ENCODE measurements at places on chromosomes 4 and X.
A peak's percentile ranks its signal among the peaks of the same experiment; 100 is the strongest.

GRCh38 chr4:157271166-157271869, 50.8 kb downstream of the GRIA2 start:
- DNase-seq, result no peak

- DNase-seq, result no peak
Measured at GRCh38 chrX:112642349-112642748, 37.4 kb downstream of the LHFPL1 start.

- DNase-seq, result no peak
Measured at GRCh38 chrX:38856670-38857265, 55.5 kb downstream of the MID1IP1 start.

GRCh38 chr4:38534344-38535045, 129.5 kb upstream of the KLF3 start:
- DNase-seq, result no peak

GRCh38 chrX:23503835-23504539, 163.3 kb upstream of the PRDX4 start:
- DNase-seq, result no peak

DNA sequence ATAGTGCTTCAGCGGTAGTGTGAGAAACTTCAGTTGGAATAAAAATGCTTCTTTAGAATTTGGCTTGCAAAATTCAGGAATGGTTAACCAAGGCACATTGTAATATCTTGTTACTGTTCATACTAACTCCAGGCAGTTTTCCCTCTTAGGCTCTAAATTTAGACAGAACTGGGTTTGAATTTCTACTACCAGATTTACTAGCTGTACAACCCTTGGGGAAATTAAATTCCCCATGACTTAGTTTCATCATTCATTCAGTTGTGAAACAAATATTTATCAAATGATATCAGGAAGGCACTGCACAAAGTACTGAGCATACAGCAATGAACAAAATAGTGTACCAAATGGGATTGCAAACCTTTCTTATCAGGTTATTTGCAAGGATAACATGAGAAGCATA, 135.0 kb upstream of the IL15 start:
- no peak for DNase-seq

- DNase-seq, result peak; percentile 21
Measured at GRCh38 chrX:136608295-136608933, 39.5 kb upstream of the CD40LG start.

DNA sequence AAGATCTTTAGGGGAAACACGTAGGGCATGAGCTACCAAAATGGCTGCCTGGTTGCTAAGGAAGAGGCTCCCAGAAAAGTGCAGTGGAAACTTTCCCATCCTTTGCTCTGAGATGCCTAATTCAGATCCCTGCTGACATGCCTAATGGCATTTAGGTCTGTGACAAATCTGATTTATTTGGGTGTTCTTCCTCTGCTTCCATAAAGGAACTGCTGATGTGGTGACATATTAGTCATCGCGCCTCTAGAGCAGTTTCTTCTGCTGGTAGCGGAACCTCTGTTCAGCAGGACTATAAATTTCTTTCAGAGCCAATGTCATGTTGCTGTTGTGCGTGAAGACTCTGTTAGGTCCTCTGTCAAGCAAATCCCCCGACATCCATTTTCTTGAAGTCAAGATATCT, 310.0 kb downstream of the PDHA2 start:
- no peak for DNase-seq

GRCh38 chr4:86484241-86484640, 109.9 kb upstream of the PTPN13 start:
- DNase-seq, result no peak

GRCh38 chr4:147866532-147867271, 134.8 kb downstream of the ARHGAP10 start:
- DNase-seq, result peak; percentile 78

- DNase-seq, result no peak
Measured at GRCh38 chrX:72126048-72126415, 5.7 kb downstream of the RTL5 start.

GRCh38 chrX:68711845-68712244, 64.4 kb downstream of the STARD8 start:
- DNase-seq, result no peak

GRCh38 chr4:8900588-8900987, 28.9 kb upstream of the HMX1 start:
- DNase-seq, result no peak

DNA sequence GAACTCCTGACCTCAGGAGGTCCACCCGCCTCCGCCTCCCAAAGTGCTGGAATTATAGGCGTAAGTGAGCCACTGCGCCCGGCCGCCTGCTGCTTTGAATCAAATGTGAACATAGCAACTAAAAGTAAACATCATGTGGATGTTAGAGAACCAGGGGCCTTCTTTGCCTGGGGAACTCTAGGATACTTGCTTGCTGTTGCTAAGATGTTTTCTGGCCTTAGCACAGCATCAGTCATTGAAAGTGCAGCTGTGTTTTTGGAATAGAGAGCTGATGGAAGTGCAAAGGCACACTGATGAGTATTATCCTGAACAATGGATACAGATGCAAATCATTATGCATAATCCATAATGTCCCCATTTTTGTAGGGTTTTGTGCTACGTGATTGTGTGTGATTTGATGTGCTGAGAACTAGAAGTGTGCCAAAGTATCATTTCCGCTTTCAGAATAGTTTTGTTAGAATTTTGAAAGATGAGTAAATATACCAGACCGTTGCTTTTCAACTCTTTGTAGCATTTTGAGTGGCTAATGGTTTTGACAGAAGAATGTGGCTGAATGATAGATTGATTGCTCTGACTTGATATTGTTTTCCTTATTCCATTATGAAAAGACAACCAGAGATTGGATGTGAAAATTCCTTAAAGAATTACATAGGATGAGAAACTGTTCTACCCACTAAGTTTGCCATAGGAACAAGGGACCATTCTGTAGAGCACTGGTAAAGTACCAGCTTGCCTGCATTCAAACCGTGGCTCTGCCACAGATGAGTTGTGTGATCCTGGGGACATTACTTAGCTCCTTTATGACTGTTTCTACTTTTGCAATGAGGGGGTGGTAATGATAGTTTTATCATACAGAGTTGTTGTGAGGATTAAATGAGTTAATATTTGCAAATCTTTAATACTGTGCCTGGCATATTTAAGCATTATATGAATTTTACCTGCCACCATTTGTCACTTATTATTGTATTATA, 74.7 kb downstream of the REPS2 start:
- DNase-seq, result no peak

GRCh38 chrX:119503484-119503861, 35.2 kb downstream of the SLC25A5 start:
- DNase-seq, result no peak

DNA sequence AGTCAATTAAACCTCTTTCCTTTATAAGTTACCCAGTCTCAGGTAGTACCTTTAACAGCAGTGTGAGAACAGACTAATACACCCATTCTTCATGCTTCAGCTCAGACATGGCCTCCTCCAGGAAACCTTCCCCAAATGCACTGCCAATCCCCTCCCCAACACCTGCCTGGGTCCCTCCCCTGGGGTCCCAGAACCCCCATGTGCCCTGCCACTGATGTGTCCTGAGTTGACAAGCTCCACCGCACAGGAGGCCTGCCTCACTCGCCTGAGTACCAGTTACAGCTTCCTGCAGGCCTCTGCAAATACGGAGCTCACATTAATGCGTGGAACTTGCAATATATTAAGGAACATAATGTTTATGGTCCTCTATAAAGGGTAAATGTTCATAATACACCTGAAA, 34.9 kb upstream of the CRMP1 start:
- no peak for DNase-seq

DNA sequence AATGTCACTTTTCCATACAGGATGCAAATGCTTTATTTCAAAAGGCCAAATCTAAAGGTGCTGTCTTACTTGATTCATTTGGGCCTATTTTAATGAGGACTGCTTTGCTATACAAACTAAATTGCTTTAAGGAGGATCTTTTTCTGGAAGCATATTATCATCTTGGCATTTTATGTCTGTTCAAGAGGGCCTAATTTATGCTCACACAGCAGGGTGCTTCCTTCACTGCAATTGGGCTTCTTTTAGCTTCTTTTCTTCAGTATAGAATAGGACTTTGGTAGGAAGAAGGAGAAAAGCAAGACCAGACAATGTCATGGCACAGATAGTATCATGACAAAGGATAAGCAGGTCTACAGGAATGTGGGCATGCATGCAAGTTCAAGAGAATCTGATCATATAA, 222.4 kb upstream of the ANKRD50 start:
- DNase-seq, result no peak

- no peak for DNase-seq
Measured at GRCh38 chrX:53374222-53374820, 48.1 kb downstream of the SMC1A start.

DNA sequence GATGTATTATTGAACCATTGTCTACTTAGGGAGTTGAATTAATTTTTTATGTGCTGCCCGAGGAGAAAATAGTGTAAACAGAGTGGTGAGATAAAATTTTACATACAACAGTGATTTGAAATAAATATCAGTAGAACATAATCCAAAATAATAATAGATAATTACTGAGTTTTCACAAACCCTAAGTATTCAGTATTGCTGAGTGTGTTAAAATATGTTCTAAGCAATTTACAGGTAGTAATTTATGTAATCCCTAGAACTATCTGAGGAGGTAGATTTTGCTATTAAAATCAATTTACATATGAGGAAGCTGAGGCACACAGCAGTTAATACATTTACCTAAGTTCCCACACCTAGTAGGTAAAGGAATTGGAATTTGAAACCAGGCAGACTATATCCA, 134.7 kb upstream of the FAT1 start:
- no peak for DNase-seq

GRCh38 chr4:158065603-158066002, 107.2 kb downstream of the GASK1B start:
- no peak for DNase-seq

DNA sequence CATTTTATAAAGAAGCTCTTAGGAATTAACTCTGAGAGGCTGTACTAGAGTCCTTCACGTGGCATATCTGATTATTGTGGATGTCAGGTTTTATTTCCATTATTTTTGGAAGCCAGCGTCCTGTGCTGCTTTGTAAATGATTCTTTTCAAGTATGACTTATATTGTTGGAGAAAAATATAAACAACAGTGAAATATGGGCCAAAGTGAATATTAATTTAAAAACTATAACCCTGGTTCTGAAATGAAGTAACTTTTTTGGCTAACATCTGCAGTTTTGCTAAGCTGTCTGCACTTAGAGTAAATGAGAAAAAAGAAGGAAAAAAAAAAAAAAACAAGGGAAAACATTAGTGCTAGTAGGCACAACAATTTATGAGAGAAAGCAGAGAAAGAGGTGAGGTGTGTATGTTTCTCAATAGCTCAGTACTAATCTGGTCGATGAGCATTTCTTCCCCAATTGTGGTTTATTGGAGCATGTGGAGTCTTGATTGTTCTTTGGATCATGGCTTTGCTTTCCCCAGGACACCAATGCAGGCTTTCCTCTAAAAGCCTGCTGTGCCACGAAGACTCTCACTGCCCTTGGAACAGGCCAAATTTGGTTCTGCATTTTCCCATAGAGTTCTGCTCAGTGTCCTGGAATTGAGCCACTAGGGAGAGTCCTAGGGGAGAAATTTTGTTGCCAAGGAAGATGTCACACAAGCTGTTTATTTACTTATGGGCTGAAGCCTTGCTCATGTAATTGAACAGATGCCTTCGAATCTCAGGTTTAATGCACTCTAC, 273.3 kb downstream of the DKK2 start:
- DNase-seq, result no peak

GRCh38 chrX:53000447-53001135, 42.3 kb upstream of the FAM156A start:
- no peak for DNase-seq

- DNase-seq, result no peak
Measured at GRCh38 chrX:21723084-21723483, 34.8 kb downstream of the SMPX start.
